ELR (cell line): ENCODE measurements at places on chromosomes 3 and 15.

GRCh38 chr3:33962396-33962795 is 164.0 kb downstream of the PDCD6IP start:
- DNase-seq, result no peak

DNA sequence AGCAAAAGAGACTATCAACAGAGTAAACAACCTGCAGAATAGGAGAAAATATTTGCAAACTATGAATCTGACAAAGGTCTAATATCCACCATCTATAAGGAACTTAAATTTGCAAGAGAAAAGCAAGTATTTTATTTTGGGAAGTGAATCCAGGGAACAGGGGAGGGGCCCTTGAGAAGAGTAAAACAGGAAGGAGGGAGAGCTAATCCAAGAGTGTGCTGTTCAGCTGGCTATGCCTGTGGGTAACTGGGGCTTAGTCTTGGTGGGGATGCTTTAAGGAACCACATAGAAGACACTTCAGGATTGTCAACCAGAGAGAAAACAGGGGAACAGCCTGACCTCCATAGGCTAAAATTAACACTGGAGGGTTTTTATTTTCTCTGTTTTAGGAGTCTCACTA is 3.9 kb upstream of the HHLA2 start:
- no peak for DNase-seq

DNA sequence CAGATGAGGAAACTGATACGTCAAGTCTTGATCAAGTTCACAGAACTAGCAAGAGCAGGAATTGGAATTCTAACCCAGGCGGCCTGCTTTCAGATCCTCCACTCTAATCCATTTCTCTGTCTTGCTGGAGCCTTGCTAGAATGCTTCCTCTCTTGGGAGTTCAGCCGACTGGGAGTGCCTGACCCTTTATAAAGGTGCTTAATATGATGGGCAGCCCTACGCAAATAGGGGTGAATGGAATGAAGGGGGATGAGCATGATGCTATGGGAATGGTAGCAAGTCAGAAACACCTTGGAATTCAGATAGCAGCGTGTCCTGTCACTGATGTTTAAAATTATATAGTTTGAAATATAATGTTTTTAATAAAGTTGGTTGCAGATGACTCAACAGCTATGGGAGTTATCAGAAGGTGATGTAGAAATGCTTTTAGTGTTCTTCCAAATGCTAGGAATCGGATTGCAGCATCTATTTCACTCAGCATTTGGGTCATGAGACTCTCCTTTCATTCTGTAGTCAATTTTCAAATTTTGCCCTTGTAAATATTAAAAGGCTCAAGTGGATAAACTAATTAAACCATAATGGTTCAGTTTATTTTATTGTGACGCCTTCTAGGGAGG is 150.7 kb downstream of the FNDC3B start:
- DNase-seq, result no peak

DNA sequence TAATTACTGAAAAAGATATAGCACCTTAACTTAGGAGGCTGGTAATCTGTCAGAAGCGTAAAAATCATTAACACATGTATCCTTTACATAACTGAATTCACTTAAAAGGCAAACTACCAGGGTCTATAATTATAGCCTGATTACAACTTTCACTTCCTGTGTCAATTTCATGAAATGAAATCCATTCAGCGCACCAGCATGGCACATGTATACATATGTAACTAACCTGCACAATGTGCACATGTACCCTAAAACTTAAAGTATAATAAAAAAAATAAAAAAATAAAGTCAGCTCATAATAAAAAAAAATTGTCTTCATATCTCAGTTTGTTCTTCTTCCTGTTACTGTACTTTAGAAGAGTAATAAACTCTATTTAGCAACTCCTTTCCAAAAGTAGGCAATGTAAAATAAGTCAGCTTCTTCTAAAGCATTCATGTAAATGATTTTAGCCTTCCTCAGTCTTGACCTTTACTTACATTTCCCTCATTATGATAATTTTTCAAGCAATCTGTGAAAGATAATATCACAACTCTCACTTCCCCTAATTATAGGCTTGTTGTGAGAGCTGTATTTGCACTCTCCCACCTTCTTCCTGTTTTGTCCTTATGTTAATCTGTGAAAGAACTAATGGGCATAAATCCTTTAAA is 50.1 kb downstream of the KBTBD8 start:
- no peak for DNase-seq
